ENCODE measurements at places on chromosomes 2 and 18.

GRCh38 chr2:237124820-237125219, 39.1 kb downstream of the COPS8 start:
- DNase-seq, result no peak

- DNase-seq, result no peak
These were observed 11.2 kb downstream of the ATP6V1B1 start for GRCh38 chr2:70946832-70947442.

DNA sequence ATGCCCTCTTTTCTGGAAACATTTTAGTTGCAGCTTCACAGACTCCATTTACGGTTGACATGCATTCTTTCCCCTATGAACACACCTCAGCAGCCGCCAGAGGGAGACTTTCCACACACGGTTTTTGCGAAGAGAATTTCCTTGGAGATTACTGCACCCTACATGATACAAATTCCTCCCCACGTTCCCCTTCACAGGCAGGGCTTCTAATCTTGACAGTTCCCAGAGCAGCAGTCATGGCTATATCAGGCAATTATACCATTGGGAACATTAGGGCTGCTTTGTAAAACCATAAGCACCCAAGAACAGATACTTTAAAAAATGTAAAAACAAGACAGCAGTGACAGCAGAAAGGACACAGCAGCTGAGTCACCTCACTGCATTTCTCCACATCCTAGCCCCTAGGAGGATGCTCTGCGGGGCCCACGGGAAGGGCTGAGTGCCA, 253.8 kb downstream of the TGIF1 start:
- no peak for DNase-seq

- DNase-seq, result no peak
These were observed 263.8 kb downstream of the EIPR1 start for GRCh38 chr2:3113769-3114168.

DNA sequence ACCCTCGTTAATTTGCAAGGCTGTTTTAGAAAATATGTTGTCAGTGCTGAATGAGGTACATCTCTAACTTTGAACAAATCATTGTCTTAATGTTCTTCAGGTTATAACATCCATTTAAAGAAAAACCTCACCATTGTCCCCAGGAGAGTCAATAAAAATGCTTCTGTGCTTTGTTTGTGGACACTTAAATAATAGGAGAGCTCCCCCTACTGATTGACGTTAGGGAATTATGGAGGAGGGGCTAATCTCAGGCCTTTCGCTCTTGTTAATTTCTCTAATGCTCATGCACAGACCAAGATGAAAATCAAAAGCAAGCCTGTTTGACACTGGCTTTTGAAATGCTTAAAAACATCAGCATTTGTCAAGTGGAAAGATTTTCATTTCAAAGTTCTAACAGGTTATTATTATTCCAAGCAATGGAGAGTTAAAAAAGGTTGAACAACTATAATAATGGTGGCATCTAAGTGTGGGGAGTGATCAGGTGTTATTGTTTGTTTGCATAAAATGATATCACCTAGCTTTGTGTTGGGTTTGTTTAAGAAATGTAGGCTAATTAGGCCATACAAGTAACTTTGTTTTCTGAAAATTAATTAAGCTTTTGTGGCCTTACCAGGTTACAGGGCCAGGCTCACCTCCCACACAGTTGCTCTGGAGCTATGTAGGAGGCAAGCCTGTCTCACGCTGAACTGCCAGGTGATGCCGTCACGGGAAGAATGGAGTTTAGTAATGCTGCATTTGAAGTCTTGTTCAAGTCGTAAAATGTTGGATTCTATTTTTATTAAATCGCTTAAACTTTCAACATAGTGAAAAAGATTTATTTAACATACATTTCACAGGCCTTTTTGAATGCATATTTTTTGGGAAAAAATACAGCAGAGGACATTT, 51.7 kb upstream of the SMIM21 start:
- no peak for DNase-seq

GRCh38 chr2:10402062-10402585, 46.0 kb downstream of the ODC1 start:
- DNase-seq, result no peak

DNA sequence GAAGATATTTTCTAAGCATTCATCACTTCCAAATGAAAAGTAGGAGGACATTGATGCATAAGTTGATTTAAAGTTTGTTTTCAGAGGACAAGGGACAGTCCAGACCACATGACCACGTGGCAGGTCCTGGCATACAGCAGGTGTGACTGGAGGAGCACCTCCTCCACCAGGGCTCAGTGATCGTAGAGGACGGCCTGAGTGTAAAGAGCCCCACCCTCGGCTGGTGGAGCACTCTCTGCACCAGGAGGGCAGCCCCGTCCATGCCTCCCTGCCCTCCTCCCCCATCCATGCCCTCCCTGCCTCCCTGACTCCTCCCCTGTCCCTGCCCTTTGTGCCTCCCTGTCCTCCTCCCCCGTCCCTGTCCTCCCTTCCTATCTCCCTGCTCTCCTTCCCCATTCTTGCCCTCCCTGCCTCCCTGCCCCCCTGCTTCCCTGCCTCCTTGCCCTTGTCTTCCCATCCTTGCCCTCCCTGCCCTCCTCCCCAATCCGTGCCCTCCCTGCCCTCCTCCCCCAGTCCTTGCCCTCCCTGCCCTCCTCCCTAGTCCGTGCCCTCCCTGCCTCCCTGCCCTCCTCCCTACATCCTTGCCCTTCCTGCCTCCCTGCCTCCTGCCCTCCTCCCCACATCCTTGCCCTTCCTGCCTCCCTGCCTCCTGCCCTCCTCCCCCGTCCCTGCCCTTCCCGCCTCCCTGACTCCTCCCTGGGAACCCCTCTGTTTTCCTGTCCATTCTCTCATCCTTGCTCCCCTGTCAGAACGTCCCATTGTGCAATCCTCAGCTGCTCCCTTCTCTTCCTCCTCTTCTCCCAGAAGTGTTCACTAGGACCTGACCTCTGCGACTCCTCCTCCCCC, 47.9 kb downstream of the ANKMY1 start:
- no peak for DNase-seq

- no peak for DNase-seq
These were observed 38.1 kb downstream of the NAPG start for GRCh38 chr18:10563886-10564285.

- DNase-seq, result no peak
These were observed 18.7 kb upstream of the ODC1 start for GRCh38 chr2:10466801-10467200.

DNA sequence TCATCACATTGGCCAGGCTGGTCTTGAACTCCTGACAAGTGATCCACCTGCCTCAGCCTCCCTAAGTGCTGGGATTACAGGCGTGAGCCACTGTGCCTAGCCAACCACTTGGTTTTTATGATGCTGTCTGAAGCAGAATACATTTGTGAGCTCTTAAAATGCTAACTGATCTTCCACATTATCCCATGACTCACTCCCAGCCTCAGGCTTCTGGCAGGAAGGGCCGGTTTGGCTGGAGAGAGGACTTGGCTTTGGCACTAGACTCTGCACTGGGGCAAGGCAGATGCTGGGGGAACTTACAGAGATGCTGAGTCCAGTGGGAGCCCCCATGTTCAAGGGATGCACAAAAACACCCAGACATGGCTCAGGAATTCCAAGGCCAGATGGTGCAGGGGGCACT, 40.5 kb upstream of the SH3BP4 start:
- no peak for DNase-seq

- no peak for DNase-seq
These were observed 1.7 kb downstream of the SP140 start for GRCh38 chr2:230227216-230227615.

- no peak for DNase-seq
These were observed 19.2 kb upstream of the PKDCC start for GRCh38 chr2:42028571-42029148.

GRCh38 chr2:113291191-113291590, 12.5 kb upstream of the PAX8 start:
- DNase-seq, result no peak

DNA sequence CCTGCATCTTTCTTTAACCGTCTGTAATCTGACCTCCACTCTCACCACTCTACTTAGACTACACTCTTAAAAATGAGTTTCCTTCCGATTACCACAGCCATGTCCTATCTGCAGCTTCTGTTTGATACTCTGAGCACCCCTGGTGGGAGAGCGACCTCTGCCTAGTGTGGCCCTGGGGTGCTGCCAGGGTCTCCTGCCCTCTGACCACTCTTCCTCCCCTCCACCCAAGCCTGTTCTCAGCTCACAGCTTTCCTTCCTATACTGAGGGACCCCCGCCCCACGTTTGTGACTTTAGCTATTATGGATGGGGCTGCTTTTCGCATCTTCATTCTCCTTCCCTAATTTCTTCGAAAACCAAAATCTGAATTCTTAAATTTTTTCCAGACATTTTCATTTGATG, 132.7 kb downstream of the KCTD1 start:
- DNase-seq, result no peak

DNA sequence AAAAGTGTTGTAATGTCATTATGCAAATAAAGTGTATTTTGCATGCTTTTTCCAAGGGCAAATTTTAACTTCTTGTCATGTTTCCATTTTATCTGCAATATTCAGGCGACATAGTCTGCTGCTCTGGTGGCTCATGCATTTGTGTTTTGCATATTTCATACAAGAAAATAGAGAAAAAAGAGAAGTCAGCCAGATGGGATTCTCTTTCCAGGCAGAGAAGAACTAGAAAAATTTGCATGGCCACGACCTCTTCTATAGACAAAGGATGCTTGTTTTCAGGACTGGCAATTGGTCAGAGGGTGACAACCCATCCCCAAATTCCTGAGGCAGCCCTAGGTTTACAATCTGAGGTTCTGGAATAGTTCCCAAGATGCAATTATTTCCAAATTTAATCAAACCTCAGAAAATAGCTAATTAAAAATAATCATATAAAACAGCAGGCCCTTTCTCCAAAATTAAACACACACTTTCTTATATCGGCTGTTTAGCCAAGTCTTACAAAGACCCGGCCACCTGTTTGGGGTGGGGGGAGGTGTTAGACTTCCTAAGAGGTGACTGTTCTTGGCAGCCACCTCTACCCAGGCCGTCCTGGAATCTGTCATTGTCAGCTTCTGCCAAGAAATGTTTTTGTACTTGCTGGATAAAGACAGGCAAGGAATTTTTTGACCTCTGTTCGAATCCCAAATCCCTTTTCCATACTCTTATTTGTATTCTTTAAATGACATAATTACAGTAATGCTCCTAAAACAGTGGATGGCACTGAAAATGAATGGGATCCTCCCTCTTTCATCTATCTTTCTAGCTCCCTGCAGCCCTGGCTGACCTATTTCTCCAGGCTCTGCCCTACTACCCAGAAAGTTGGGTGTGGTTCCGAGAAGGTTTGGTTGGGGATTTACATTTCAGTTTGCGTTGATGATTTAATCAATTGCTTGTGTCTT, 20.8 kb upstream of the SOS1 start:
- DNase-seq, result no peak

DNA sequence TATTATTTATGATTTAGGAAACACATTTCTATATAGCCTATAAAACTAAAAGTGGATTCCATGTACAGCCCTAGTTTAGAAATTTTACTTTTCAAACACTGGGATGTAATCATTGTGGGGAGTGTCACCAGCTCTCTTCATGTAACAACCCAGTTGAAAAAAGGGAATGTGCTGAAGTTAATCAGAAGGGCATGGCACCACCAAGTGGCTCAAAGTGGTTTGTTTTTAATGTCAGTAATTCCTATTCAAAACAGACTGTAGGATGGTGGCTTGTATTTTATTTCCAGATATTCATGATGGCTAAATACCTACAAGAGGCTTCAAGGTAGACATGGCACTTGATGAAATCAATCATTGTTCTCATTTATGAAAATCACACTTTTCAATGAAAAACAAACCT, 58.1 kb upstream of the TMEM182 start:
- no peak for DNase-seq

GRCh38 chr2:104938231-104938941, 84.5 kb downstream of the POU3F3 start:
- DNase-seq, result no peak

DNA sequence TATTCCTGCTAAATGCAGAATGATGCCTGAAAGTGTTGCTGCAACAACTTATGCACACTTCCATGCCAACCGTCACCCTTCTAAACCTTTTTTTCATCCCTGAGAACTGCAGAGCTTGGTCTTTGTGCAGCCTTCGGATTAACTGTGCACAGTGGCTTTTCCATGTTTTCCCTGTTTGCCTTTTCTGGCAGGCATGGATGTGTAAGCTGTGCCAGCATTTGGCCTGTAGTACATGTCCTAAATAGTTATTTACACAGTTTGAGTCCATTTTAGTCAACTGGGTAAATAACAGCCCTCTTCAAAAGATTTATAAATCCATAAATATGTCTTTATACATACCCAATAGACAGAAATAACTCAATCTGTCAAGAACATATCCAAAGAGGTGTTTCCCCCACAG, 31.5 kb downstream of the MEIS1 start:
- no peak for DNase-seq

DNA sequence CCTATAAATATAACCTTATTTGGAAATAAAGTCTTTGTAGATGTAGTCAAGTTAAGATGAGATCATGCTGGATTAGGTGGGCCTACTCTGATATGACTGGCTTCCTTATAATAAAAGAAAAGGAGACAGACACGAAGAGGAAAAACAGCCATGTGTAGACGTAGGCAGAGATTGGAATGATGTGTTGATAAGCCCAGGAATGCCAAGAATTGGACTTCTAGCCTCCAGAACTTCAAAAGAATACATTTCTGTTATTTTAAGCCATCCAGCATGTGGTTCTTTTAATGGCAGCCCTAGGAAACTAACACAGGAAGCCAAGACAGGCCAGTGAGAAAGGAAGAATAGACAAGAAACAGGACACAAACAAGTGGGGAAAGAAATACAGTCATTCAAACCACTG, 68.6 kb downstream of the NYAP2 start:
- DNase-seq, result no peak

- no peak for DNase-seq
These were observed 51.9 kb downstream of the VRK2 start for GRCh38 chr2:58098254-58099095.

DNA sequence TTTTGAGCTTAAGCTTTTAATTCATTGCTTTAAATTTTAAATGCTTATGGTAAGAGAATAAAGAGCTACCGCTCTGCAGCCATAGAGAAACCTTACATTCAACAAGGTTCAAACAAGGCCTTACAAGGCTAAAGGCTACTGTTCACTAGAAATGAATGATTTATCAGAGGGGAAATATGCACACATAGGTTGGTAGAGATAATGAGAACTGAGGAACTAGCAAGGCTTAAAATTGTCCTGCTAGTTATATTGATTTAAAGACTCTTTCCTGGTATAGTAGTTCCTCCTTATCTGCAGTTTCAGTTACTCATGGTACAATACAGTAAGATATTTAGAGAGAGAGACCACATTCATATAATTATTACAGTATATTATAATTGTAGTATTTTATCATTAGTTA, 193.4 kb downstream of the WDR7 start:
- no peak for DNase-seq

DNA sequence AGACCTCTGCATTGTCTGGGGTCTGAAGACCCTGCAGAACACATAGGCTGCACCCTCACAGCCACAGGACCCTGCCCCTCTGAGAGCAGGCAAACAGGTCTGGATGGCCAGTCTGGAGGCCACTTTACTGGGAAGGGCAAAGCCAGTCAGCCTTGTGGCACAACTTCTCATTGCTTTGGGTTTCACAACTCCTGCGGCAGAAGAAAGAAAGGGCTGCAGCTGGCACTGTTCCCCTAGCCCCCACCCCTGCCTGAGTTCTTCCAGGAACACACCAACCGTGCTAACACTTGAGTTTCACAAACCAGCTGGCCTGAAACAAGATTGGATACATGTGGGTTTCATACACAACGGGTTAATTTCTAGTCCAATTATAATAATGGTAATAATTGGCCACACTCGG, 276.5 kb upstream of the MGAT5 start:
- no peak for DNase-seq

Measured in brain pericyte (primary cell).